ENCODE measurements at places on chromosomes 5 and 9. TPM values are rescaled to one million over a fixed set of nuclear protein-coding genes. Genes with fewer than 3 reads are reported as not detected.

GRCh38 chr5:33999978-34000377, 7.9 kb downstream of the AMACR start:
- no peak for DNase-seq

GRCh38 chr9:71748280-71748743, 20.0 kb downstream of the CEMIP2 start:
- no peak for DNase-seq

Gene SPAG8
- 2.0 TPM for total RNA-seq

DNA sequence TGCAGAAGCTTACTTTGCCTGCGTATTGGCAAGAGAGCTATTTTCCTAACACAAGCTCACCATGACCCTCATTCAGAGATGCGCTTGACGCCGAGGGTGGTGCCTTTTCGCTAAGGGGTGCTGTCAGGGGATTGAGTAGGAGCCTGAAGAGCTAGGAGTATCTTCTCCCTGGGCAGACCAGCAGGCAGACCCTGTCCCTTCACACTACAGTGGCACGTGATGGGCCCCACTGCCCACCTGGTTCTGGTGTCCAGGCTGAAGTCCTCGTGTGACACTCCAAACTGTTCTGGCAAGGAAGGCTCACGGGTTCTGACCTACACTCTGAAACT, 198.3 kb downstream of the AUH start:
- no peak for DNase-seq

Gene ANKDD1B
- not detected for total RNA-seq

DNA sequence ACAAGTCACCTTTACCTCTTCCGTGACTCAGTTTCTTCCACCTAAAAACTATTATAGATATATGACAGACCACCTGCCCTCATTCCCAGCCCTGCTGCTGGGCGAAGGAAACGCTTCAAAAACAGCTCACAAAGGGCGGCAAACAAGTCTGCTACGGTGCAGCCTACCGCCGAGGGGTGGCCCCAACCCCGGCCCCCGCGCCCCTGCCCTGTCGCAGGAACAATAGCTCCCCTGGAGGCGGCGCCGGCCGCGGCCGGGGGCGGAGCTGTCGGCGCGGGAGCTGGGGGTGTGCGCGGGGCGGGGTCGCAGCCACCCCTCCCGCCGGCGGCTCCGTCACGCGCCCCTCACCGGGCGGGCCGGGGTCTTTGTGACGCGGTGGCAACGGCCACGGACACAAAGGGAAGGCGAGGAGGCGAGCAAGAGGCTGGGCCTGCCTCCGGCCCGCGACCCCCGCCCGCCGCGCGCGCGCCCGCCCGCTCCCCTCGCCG, at the start of gene TMEFF1:
TSS of gene TMEFF1 (plus strand) at position 362 of the 488 bp plus-strand sequence. CDS start 396 bp downstream, outside the sequence.
- DNase-seq, result peak; percentile 31

GRCh38 chr5:173841710-173842109, 46.4 kb upstream of the CPEB4 start:
- no peak for DNase-seq

Gene NR5A1
- total RNA-seq, result not detected

- no peak for DNase-seq
Measured at GRCh38 chr5:32578363-32578762, 7.0 kb upstream of the SUB1 start.

Gene RAB24
- total RNA-seq, result 43.0 TPM

Gene UNC13B
- total RNA-seq, result 0.68 TPM

DNA sequence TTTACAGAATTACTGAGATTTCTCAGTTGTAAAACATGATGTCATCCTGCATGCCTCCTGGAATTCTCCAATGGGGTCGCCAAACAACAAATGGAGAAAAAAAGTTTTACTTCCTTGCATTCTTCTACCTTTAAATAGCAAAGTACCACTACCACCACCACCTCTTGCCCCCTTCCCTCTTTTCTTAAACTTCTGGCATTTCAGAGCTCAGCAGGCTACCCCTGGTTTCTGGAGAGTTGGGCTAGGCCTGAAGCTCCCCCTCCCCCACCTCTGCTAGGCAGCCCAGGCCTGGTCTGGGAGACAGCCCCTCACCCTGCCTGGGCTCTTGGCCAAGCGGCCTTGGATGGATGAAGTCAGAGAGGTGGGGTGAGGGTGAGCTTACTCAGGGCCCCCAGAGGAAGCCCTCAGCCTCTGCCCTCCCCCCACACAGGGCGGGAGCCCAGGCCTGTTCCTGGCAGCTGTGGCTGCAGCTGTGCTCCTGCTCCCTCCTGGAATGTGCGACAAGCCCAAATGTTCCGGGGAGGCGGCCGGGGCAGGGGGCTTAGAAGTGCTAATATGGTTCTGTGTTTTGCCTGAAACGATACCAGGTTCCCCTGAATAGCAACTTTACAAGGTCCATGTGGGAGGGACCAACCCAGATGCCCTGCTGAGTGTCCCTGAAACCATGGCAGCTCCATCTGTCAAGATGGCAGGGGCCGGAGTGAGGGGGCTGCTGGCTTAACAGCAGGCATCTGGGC, 6.0 kb upstream of the CCIN start:
- DNase-seq, result no peak

DNA sequence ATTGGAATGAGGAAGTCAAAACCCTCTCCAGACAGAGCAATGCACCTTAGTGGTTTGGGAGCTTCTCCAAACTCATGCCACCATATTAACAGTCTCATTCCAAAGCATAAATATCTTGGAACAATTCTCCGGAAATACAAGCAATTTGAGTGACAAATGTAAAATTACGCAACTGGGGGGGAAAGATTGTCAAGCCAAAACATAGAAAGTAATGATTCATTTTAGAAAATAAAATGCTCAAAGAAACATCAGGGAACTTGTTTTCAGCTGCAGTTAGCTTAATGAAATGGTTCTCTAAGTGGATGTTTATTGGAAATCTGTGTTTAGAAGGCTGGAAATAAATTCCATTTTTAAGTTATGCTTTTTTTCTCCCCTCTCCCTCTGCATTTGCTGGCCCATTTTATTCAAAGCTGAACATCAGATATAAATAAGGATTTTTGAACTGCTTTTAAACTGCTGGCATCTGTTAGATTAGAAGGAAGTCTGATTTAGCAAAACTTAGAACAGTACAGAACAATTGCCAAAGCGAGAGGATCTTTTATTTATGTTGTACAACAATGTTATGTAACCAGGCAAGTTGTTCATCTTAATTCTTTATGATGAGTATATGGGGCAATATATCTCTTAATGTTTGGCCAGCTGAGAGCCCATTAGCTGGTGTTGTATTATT, 551.9 kb downstream of the PRELID2 start:
- no peak for DNase-seq

GRCh38 chr9:25212361-25212760, 465.9 kb downstream of the TUSC1 start:
- DNase-seq, result no peak

Gene DDX4
- 0.50 TPM for total RNA-seq

- DNase-seq, result peak; percentile 84
Measured at GRCh38 chr9:88388203-88388885, at the start of gene SPIN1. SPIN1 (plus strand) TSS chr9:88388444; CDS start chr9:88426540, 38,096 bp downstream.

GRCh38 chr9:87547671-87548081, 50.0 kb downstream of the DAPK1 start:
- no peak for DNase-seq

Gene NUDT12
- 0.33 TPM for total RNA-seq

DNA sequence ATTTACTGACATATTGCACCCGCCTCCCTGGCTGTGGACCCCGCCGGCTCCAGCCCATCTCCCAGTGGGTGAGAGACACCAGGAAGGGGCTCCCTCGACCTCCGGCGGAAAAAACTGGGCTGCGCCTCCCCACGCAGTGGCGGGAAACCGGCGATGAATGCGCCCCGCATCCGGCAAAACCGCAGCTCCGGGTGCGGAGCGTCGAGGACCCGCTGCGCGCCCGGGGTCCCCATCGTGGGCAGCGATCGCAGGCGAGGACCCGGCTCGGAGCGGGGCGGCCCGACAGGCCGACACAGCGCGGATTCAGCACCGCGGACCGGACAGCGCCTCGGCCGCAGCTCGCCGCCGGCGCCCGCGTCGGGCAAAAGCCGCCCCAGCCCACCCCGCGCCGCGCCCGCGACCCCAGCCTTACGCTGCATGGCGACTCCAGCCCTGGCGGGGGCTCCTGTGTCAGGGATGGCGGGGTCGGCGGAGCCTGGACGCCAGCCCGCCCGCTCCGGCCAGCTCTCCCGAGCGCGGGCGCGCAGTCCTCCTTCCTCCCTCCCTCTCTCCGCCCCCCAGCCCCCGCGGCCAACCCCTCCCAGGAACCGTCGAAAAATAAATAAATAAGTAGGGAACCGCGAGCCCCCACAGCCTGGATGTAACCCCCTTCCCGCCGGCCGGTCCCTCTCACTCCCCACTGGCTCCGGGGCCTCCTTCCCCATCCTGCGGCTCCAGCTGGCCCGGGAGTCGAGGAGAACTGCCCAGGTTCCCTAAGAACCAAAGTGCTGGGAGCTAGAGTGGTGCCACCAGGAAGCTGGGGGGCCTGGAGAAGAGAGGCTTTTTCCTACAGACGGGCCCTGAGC, 3.1 kb downstream of the LHX3 start:
- DNase-seq, result no peak

GRCh38 chr9:106969696-106970095, 106.7 kb downstream of the ZNF462 start:
- DNase-seq, result no peak

- no peak for DNase-seq
Measured at GRCh38 chr9:27162045-27162444, 53.0 kb downstream of the TEK start.

GRCh38 chr5:132013006-132013689, 1.7 kb upstream of the ACSL6 start:
- DNase-seq, result peak; percentile 10

- no peak for DNase-seq
Measured at GRCh38 chr5:68395926-68396511, 180.5 kb downstream of the PIK3R1 start.

Gene FBP1
- total RNA-seq, result 0.65 TPM

Gene EIF4EBP3
- total RNA-seq, result 8.0 TPM

DNA sequence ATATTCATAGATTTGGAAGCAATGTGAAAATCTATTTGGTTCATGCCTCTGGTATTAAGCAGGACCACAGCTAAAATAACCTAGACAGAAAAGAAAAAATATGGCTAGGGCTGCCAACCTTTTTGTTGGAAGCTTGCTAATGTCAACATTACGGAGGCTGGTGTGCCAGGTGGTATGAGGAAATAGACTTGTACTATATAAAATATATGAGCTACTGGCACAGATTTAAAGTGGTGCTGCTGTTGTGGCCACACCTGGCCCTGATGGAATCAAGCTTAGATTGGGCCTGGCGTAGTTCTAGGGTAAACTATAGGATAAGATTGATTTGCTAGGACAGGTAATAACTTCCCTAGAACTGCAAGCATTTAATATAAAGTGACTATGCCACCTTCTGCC, 10.6 kb upstream of the PARP8 start:
- DNase-seq, result no peak

DNA sequence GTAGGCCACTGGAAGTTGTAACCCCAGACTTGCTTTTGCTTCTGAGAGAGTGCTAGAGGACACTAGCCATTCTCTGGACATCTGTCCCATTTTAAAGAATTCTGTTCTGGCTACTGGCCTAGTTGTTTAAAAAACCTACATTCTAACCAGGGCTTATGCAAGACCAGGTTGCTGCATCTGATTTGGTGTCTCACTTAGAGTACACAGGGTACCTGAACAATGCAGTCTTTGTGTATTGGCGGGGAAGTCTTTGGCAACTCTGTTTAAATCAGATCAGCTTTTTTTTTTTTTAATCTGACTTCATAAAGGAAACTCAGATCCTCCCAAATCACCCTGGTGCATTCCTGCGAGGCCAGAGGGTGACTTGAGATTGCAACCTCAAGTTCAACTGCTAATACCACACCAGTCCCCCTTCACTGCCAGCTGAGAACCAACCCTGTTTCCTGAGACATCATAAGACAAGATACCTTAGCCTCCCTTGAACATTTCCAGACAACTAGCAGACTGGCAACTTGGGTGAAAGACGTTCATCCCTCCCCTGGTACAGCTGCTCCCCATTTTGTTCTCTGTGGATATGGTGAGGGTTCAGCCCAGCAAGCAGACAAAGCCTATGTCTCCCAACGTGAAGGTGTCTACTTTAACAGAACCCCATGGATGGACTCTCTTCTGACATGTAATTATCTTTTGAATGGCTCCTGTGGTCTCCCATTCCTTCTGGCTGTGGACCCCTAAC, 27.0 kb downstream of the SKP1 start:
- no peak for DNase-seq

Gene CKMT2
- total RNA-seq, result not detected

- no peak for DNase-seq
Measured at GRCh38 chr5:56346044-56346710, 113.0 kb upstream of the ANKRD55 start.

GRCh38 chr9:126833710-126834345, 26.6 kb upstream of the ZBTB34 start:
- no peak for DNase-seq

GRCh38 chr5:123800640-123801039, 288.7 kb downstream of the CSNK1G3 start:
- DNase-seq, result no peak

Gene SH2D3C
- 80.8 TPM for total RNA-seq

GRCh38 chr9:129698254-129698757, 32.9 kb downstream of the PRRX2 start:
- DNase-seq, result no peak

- no peak for DNase-seq
Measured at GRCh38 chr9:4011054-4011453, 288.8 kb downstream of the GLIS3 start.

DNA sequence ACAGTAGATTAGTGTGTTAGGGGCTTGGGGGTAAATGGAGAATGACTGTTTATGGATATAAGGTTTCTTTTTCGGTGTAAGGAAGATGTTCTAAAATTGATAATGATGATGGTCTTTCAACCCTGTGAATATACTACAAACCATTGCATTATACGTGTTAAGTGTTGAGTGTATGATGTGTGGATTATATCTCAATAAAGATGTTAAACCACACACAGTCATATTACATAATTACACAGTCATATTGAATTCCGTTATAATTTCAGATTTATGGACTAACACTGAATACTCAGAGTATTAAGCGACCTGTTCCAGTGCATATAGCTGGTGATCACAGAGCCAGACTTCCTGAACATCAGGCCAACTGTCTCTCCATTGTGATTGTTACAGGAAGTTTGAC, 68.1 kb downstream of the F2RL2 start:
- DNase-seq, result no peak

- DNase-seq, result no peak
Measured at GRCh38 chr9:12289711-12290110, 403.5 kb upstream of the TYRP1 start.

Gene IL13
- 32.9 TPM for total RNA-seq

Gene TXNDC8
- not detected for total RNA-seq

Gene PCDHGA8
- not detected for total RNA-seq

DNA sequence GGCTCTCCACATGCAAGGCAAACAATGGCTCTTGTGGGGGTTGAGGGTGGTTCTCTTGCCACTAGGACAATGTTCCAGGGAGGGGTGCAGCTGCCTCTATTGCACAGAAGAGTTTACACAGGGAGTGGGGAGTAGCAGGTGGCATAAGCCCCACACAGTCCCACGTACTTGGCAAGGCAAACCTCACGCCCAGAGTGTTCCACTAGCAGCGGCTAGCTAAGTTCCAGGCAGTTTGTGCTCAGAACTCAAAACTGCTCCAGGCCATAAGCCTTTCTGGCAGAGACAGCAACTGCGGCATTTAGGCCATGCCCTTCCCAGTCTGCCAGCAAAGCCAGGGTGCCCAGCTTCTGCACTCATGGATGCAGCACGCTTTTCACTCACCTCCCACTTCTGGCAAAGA, 29.0 kb upstream of the BTNL3 start:
- DNase-seq, result no peak

Gene FOXD4L6
- not detected for total RNA-seq

Gene LCN6
- 0.40 TPM for total RNA-seq

GRCh38 chr5:114252226-114252625, 109.6 kb upstream of the KCNN2 start:
- no peak for DNase-seq

Gene SYNPO
- 0.10 TPM for total RNA-seq

Measured in activated CD4-positive, alpha-beta memory T cell treated with anti-CD3 and anti-CD28 coated beads, Interleukin-2, amount 10 ng/mL, durations not matched to agents 7 days and 5 days (primary cell).